Stimulated activated CD8-positive, alpha-beta memory T cell treated with anti-CD3 and anti-CD28 coated beads, Interleukin-4, amount 100 ng/mL, for 1 hour (primary cell): ENCODE measurements at places on chromosomes 5 and 9.

DNA sequence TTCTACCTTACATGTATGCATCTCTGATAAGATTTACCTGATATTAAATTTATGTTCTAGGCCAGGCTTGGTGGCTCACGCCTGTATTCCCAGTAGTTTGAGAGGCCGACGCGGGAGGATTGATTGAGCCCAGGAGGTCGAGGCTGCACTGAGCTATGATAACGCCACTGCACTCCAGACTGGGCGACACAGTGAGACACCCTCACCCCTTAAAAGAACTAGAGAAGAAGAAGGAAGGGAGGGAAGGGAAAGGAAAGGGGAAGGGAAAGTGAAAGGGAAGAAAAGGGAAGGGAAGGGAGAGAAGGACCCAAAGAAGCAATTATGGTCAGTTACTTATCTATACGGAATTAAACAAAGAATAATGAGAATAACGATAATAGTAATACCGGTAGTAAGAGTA lies 1.2 kb upstream of the RFK start:
- DNase-seq = no peak

DNA sequence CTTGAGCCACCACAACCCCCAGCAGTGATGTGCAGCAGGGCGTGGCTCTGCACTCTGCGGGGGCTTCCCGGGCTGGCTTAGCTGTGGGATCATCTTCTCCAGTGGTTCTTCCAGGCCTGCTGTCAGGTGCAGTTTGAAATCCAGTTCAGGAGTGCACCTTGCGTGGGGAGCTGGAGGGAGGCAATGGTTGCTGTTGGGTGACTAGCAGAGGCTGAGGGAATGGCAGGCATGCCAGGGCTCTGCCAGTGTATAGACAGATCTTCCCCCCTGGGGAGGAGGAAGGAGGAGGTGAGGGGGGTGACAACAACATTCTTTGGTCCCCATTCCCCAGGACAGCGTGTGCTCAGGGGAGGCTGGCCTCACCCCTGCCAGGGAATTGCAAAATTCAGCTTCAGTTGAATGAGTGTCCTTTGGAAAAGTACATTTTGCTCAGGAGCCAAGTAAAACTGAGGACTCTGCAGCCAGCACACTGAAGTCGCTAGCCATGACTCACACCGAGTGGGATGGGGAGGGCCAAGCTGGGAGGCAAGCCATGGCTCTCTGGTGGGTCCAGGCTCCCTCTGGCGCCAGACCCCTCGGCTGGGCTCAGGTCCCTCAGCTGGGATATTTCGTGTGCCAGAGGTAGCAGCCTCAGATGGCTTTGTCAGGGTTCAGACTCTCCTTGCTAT lies 35.0 kb downstream of the ERGIC1 start:
- no peak for DNase-seq

GRCh38 chr5:177447611-177448243 lies 1.1 kb downstream of the PRR7 start:
- no peak for DNase-seq

GRCh38 chr5:112960863-112961504 lies 15.6 kb upstream of the DCP2 start:
- no peak for DNase-seq

DNA sequence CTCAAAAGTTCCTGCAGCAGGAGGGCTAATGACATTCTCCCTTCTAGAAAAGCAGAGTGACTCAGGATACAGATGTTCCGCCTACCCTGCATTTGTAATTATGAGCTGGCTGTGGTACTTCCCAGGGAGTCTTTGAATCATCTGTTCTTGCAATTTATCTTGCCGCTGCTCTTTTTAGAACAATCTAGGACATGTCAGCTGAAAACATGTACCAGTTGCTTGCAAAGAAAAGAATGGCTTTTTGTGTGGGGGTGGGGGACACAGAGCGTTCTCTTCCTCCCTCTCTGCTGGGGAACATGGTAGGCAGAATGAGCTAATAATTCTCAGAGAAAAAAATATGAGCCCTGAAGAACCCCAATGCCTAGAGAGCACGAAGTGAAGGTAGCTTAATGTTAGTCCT lies 51.7 kb upstream of the TUT7 start:
- DNase-seq = no peak

DNA sequence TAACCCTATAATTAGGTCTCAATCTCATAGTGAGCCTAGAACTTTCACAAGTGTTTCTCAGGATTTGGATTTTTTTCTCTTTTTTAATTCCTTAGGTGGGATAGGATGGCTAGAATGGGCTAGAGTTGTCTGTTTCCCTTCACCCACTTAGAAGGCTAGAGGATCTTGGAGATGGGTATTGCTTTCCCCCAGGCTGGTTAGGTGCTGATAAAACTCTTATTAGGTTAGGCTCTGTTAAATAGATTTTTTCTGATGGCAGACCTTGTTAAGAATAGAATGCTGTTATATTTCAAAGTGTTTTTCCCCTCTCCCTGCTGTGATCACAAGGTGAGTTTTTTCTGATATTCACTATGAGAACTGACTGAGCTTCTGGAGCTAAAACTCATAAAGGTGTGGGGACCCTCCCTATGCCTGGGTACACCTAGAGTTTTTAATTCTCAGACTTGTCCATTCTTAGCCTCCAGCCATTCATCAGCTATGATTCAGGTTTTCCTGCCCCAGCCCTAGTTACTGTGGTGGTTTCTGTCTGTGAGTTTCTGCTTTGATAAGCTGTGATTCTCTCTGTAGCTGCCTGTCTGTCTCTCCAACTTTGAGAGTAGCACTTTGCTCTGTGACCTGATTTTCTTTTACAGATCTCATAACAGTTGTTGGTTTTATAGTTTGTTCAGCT lies 132.4 kb downstream of the HACD4 start:
- DNase-seq = no peak
